ENCODE measurements at places on chromosomes 3 and 15.

GRCh38 chr3:96059301-96059700 is 755.1 kb upstream of the EPHA6 start:
- no peak for DNase-seq

- DNase-seq, result no peak
Measured at GRCh38 chr15:63083541-63083940, 38.1 kb upstream of the LACTB start.

- no peak for DNase-seq
Measured at GRCh38 chr15:61749169-61749568, 311.1 kb downstream of the VPS13C start.

DNA sequence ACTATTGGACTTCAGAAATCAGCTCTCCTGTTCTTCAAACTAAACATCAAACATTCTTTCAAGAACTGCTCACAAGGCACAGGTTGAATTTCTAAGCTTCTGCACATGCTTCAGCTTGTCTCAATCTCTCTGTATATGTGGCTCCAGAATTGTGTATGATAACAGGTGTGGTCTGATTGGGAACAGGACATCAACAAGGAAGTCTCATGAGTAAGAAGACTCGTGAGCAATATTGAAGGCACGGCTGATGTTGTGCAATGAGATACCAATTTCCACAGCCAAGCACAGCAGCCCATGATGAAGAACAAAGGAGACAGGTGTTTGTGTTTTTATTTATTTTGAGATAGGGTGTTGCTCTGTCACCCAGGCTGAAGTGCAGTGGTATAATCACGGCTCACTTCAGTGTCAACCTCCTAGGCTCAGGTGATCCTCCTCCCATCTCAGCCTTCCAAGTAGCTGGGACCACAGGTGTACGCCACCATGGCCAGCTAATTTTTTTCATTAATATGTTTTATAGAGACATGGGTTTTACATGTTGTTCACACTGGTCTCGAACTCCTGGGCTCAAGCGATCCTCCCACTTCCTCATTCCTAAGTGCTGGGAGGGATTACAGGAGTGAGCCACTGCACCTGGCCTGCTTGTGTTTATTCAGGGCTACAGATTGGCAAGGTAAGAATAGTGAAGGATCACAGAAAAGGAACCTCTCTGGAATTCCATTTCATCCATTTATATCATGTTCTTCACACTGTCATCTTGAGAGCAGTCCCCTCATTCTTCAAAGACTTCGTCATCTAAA is 32.2 kb upstream of the ABHD17C start:
- no peak for DNase-seq

DNA sequence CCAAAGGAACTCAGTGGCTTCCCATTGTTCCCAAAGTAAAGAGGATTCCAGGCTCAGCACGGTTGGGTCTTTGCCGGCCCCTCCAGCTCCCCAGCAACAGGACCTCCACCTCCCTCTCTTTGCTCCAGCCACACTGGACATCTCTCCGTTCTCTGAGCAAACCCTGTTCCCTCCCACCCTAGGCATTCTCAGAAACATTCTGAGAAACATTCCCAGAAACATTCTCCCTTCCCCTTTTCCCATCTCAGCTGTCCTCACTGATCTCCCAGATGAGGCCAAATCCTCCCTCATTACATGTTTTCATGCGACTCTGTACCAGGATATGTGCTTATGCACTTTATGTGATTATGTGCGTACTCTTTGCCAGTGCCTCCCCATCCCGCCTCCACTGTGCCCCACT is 14.1 kb downstream of the CCDC33 start:
- no peak for DNase-seq

DNA sequence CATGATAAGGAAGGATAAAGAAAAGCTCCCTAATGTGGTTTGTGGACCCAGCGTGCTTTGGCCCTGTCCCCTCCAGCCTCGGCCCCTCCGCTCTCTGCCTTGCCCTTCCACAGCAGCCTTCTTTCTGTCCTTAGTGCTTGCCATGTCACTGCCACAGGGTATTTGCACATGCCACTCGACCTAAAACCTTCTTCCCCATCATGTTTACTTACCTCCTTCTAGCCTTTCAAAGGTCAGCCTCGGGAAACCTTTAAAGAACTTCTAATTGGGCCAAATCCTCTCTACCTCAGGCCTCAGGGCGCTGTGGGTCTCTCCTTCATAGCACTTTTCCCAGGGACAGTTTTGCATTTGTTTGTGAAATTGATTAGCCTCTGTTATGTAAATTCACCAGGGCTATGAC is 73.0 kb downstream of the SCN11A start:
- DNase-seq, result no peak

- DNase-seq, result no peak
Measured at GRCh38 chr3:14488286-14489041, 51.7 kb downstream of the GRIP2 start.

DNA sequence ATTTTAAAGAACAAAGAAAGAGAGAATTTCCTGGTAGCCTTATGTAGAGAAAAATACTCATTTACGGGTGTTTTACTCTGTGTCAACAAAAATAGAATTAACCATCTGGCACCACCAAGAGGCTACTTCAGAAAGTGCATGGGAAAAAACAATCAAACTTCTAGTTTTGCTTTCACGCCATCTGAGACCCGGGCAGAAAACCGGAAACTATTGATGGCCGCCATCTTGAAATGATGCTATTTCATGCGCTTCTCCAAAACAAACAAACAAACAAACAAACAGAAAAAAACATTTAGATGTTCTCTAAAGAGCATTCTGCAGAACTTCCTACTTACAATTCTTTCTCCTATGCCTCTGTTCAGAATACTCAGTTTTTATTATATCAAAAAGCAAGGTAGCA is 49.4 kb upstream of the SYNPR start:
- DNase-seq, result peak; percentile 62

GRCh38 chr15:34802803-34803750 is 7.7 kb upstream of the ACTC1 start:
- no peak for DNase-seq

DNA sequence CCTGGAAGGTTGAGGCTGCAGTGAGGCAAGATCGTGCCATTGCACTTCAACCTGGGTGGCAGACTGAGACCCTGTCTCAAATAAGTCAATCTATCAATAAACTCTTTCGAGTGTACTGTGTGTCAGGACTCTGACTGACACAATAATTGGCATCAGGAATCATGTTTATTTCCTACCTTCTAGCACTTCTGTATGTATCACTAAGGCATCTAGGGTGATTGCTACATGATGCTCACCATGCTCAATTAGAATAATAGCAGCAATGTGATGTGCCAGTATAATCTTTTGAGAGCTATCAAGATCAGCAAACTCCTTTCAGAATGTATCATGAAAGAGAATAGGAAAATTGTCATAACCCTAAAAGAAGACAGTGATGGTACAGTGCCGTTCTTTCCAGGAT is 95.3 kb downstream of the FMN1 start:
- DNase-seq, result no peak

- no peak for DNase-seq
Measured at GRCh38 chr3:30555968-30556367, 50.4 kb upstream of the TGFBR2 start.

GRCh38 chr3:106167728-106168127 is 298.9 kb upstream of the CBLB start:
- no peak for DNase-seq

DNA sequence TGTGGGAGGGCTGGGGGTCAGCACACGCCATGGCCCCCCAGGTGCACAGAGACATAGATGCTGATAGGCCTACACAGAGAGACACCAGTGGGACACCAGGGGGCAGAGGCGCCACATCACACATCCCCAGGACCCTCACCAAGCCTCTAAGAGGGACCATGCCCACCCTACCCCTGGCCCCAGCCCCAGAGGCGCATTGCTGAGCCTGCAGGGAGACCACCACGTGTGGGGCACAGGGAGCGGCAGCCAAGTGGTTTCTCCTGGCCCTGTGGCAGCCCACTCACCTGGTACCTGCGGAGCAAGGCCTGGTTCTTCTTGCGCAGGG is 1.2 kb downstream of the CCDC9B start:
- no peak for DNase-seq

DNA sequence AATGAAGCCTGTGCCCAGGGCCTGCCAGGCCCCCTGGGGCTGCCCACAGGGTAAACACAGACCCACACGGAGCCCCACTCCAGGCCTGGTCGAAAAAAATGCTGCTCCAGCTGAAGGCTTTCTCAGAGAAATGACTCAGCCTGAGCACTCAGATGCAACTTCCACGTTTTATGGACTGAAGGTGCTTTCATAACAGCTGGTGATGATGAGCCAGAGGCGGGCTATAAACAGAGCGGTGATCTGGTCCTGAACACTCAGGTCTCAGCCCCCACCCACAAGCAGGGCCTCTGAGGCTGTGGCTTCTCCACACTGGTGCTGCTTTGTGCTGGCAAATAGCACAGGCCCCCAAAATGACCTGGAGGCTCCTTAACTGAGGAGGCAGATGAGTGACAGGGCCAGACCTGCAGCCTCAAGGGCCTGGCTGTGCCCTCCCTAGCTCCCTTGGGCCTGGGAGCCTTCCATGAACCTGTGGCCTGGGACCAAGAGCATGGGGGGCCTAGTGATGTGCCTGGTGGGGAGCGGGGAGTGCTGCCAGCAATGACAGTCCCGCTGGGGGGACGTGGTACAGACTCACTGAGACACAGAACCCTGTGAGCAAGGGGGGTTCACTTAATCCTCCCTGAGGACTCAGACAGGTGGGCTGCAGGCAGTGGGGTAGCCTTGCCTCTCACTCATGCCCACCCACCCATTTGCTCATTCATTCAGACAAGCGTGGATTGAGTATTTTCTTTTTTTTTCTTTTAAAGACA is 23.0 kb upstream of the FURIN start:
- DNase-seq, result peak; percentile 83

- DNase-seq, result peak; percentile 71
Measured at GRCh38 chr15:74291101-74292071, 55.3 kb downstream of the CCDC33 start.

GRCh38 chr3:22846566-22846965 is 356.6 kb upstream of the UBE2E2 start:
- no peak for DNase-seq
